ENCODE measurements at places on chromosomes 1 and 21. TPM values are rescaled to one million over a fixed set of nuclear protein-coding genes. Genes with fewer than 3 reads are reported as not detected.
A peak's percentile ranks its signal among the peaks of the same experiment; 100 is the strongest.

GRCh38 chr1:183880531-183881243 lies 75.8 kb downstream of the RGL1 start:
- no peak overlapping the region for H3K4me3 ChIP-seq
- no peaks in the 10 kb centered on the region for H3K36me3 ChIP-seq
- H3K27ac ChIP-seq = peak overlapping the region; percentile 10
- peaks cover 13% of the 10 kb centered on the region for H3K4me1 ChIP-seq

DNA sequence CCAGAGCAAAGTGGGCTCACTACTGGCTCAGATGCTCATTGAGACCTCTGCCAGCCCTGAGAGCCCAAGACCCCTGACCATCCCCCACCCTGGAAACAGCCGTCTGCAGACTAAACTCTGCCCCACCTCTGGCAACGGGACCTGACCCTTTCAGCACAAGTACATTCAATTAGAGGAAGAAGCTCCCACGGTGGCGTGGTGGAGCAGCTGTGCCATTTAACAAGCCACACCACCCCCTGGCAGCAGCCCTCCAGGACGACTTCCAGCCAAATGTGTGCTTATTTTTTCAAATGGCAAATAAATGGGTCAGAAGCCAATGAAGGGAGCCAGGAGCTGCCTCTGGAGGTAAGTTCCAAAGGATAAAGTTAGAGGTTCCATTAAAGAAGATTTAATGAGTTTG lies 226.7 kb downstream of the NPHP4 start:
- H3K36me3 ChIP-seq = no peaks in the 10 kb centered on the region
- DNase-seq = no peak
- H3K27me3 ChIP-seq = peaks cover 8% of the 10 kb centered on the region
- H3K4me1 ChIP-seq = no peaks in the 10 kb centered on the region

DNA sequence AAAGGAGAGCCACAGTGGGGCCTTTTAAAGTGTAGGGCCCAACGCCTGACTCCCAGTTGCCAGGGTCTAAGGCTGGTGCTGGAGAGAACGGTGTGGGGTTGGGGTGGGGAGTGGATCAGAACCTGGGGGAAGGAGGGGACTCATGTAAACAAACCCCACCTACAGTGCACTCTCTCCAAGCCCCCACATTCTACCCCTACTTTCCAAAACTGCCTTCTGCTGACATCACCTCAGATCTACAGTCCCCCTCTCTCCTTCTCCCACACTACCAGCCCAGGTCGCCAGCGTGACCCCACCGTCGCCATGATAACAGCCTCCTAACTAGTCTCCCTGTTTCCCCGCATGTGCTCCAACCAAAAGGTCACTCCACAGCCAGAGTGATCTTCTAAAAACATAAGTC lies 26.6 kb downstream of the TNNT2 start:
- H3K27me3 ChIP-seq = no peaks in the 10 kb centered on the region
- H3K27ac ChIP-seq = no peak overlapping the region
- no peak for DNase-seq
- no peaks in the 10 kb centered on the region for H3K4me1 ChIP-seq
- no peaks in the 10 kb centered on the region for H3K36me3 ChIP-seq

DNA sequence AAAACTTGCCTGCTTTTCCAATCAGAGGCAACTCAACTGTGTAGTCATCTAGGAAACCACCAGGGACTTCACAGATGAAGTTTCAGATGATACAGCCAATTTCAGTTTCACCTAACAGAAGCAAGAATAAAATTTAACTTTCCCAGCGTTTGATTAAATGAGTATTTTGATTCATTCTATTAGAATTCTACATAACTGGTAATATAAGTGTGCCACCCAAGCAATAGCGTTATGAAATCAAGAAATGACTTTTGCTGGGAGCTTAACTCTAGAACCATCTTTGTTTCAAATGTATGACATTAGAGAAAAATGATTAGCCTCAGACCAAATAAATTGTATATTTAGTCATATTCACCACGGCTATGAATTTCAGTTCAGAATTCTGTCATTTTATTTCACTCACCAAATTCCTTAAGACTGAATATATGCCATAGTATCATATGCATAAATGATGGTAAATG lies 239.3 kb downstream of the NRIP1 start:
- no peak for DNase-seq
- no peaks in the 10 kb centered on the region for H3K4me1 ChIP-seq
- H3K27ac ChIP-seq = no peak overlapping the region
- no peaks in the 10 kb centered on the region for H3K27me3 ChIP-seq
- no peaks in the 10 kb centered on the region for H3K36me3 ChIP-seq

DNA sequence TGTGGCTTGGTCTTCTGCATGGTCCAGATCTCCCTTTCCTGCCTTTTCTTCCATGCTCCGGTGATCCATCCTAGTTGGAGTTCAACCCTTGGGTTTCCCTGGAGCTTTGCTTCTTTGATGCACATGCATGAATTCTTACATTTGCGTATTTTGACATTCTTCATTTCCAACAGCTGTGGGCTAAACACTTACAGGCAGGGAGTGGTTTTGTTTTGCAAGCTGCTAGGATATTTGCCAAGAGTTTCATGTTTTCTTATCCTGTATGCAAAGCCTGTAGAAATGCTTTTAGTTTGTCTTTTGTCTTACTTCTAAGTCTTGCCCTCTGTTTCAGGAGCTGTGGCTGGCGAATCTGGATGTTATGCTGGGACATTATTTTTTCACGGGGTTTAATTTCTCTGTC lies 90.3 kb upstream of the PAXBP1 start:
- H3K4me1 ChIP-seq = no peaks in the 10 kb centered on the region
- no peaks in the 10 kb centered on the region for H3K36me3 ChIP-seq
- H3K27me3 ChIP-seq = peaks cover 6% of the 10 kb centered on the region
- no peak overlapping the region for H3K27ac ChIP-seq
- H3K4me3 ChIP-seq = no peak overlapping the region

GRCh38 chr1:29436181-29436785 lies 200.0 kb downstream of the PTPRU start:
- H3K27me3 ChIP-seq = peaks cover 3% of the 10 kb centered on the region
- no peak overlapping the region for H3K4me3 ChIP-seq
- H3K27ac ChIP-seq = no peak overlapping the region
- no peaks in the 10 kb centered on the region for H3K36me3 ChIP-seq

GRCh38 chr1:110161849-110162248 lies 11.6 kb downstream of the SLC6A17 start:
- H3K36me3 ChIP-seq = no peaks in the 10 kb centered on the region
- DNase-seq = no peak
- no peak overlapping the region for H3K27ac ChIP-seq
- no peak overlapping the region for H3K4me3 ChIP-seq

GRCh38 chr1:168921629-168922028 lies 184.9 kb upstream of the ATP1B1 start:
- no peaks in the 10 kb centered on the region for H3K36me3 ChIP-seq
- H3K27me3 ChIP-seq = no peaks in the 10 kb centered on the region
- H3K4me3 ChIP-seq = no peak overlapping the region
- no peak for DNase-seq

DNA sequence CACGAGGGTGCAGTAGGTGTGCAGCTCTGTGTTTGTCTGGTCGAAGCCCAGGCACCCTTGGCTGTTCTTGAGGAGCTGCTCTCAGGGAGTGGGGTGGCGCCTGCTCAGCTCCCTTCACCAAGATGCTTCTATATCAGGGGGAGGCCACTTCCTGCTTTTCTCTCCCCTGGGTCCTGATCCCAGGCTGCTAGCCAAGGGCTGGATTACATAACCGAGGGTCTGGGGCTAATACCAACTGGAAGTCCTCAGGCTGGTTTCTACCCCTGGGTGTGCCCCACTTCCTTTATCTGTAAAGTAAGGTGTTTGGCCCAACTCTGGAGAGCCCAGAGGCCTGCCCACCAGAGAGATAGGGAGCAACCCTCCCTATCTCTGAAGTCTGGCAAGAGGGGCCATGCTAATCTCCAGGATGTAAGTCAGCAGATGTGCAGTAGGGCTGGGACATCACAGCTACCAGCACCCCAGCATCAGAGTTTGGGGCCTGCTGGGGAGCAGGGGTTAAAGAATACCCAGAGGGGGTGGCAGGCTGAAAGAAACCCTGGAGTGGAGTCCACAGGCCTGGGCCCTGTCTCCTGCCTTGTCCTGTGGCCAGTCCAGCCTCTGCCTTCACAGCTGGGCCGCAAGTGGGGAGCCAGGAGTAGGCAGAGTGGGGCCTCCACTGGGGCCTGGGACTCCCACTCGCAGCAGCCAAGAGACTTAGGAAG lies 2.1 kb downstream of the SELENBP1 start:
- peak overlapping the region; percentile 19 for H3K4me3 ChIP-seq
- H3K27me3 ChIP-seq = no peaks in the 10 kb centered on the region
- H3K36me3 ChIP-seq = peaks cover 34% of the 10 kb centered on the region
- peak; percentile 25 for DNase-seq

GRCh38 chr1:202858331-202858730 lies 30.6 kb downstream of the RABIF start:
- no peak overlapping the region for H3K4me3 ChIP-seq
- peaks cover 2% of the 10 kb centered on the region for H3K4me1 ChIP-seq
- DNase-seq = peak; percentile 82
- no peaks in the 10 kb centered on the region for H3K27me3 ChIP-seq
- H3K27ac ChIP-seq = peak overlapping the region; percentile 39

GRCh38 chr1:95876276-95876675 lies 642.3 kb downstream of the RWDD3 start:
- DNase-seq = no peak
- H3K36me3 ChIP-seq = no peaks in the 10 kb centered on the region
- no peaks in the 10 kb centered on the region for H3K27me3 ChIP-seq

GRCh38 chr1:55195521-55196233 lies 19.5 kb downstream of the USP24 start:
- no peaks in the 10 kb centered on the region for H3K27me3 ChIP-seq
- H3K36me3 ChIP-seq = no peaks in the 10 kb centered on the region
- H3K4me1 ChIP-seq = peaks cover 48% of the 10 kb centered on the region
- no peak for DNase-seq

DNA sequence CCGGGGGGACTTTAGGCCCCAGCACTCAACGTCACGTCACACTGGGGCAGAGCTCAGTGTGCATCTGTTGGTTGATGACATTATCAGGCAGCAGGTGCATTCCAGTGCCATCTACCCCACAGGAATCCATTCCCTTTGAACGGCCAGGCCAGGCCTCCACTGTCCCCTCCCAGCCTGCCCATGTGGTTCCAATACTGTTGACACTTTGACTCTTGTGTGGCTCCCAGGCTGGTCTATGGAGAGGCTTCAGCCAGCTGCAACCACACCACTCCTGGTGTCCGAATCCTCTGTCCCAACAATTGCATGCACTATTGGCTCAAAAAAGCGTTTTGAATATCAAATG lies 92.0 kb upstream of the SIM2 start:
- DNase-seq = no peak
- peaks cover 9% of the 10 kb centered on the region for H3K27me3 ChIP-seq
- no peak overlapping the region for H3K4me3 ChIP-seq
- H3K36me3 ChIP-seq = no peaks in the 10 kb centered on the region
- no peak overlapping the region for H3K27ac ChIP-seq
- no peaks in the 10 kb centered on the region for H3K4me1 ChIP-seq

- H3K4me3 ChIP-seq = no peak overlapping the region
- H3K27ac ChIP-seq = no peak overlapping the region
- DNase-seq = no peak
- H3K27me3 ChIP-seq = peaks cover 48% of the 10 kb centered on the region
- H3K4me1 ChIP-seq = no peaks in the 10 kb centered on the region
These were observed 16.9 kb upstream of the ALPL start for GRCh38 chr1:21492356-21492625.

- H3K4me3 ChIP-seq = no peak overlapping the region
- no peaks in the 10 kb centered on the region for H3K4me1 ChIP-seq
- no peak overlapping the region for H3K27ac ChIP-seq
- DNase-seq = no peak
These were observed 43.0 kb upstream of the RAB3GAP2 start for GRCh38 chr1:220315070-220315839.

GRCh38 chr1:12565966-12566352 lies 52.1 kb downstream of the DHRS3 start:
- H3K4me1 ChIP-seq = peaks cover 18% of the 10 kb centered on the region
- peak overlapping the region; percentile 7 for H3K27ac ChIP-seq
- no peaks in the 10 kb centered on the region for H3K36me3 ChIP-seq
- no peaks in the 10 kb centered on the region for H3K27me3 ChIP-seq
- DNase-seq = peak; percentile 32

GRCh38 chr1:210129759-210130158 lies 102.8 kb upstream of the SERTAD4 start:
- no peak overlapping the region for H3K27ac ChIP-seq
- H3K4me1 ChIP-seq = no peaks in the 10 kb centered on the region
- no peak overlapping the region for H3K4me3 ChIP-seq
- no peaks in the 10 kb centered on the region for H3K27me3 ChIP-seq

DNA sequence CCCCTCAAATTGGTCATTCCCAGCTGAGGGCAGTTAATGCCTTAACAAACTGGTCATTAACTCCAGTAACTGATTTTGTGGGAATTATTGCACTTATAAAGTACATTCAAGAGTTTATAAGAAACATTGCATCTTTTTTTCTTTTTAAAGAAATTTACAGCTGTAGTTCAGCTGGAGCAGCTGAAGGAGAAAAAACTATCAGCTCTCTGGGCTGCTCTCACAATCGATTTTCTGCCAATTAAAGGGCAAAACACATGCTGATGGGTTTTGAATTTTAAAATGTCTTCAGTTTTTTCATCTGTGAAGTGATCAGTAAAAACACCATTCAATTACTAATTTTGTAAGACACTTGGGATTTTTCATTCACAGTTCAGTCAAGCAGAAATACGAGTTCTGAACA lies 74.7 kb downstream of the KIFAP3 start:
- no peak for DNase-seq
- H3K4me1 ChIP-seq = peaks cover 11% of the 10 kb centered on the region
- no peak overlapping the region for H3K4me3 ChIP-seq

TAF12 gene
- 29.7 TPM for total RNA-seq

SAMD11 gene
- 0.37 TPM for total RNA-seq

TRAF3IP3 gene
- 1.9 TPM for total RNA-seq

GPR52 gene
- total RNA-seq = 0.34 TPM

VAV3 gene
- 1.4 TPM for total RNA-seq

TSSK3 gene
- not detected for total RNA-seq
